SK-N-SH treated with all-trans-retinoic acid at 6 μM for 48 hours (cell line): ENCODE measurements at places on chromosomes 7 and 10.

DNA sequence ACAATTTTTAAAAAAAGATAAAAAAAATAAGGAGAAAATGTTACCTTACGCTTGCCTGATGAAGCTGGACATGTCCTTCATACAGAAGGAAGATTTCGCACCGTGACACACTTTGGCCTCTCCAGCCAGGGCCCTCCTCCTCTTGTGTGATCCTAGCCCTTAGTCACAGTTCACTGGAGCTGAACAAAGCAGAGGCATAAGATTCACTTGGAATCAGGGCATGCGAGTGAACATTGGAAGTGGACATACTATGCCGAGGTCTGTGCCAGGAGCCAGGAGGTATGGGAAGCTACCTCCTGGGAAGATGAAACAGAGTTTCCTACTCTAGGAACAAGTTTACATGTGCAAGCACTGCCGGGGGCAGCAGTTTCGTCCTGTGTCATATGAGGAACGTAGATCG, 91.5 kb downstream of the XPNPEP1 start:
- no peak for ATAC-seq

GRCh38 chr7:116802144-116802745, 60.1 kb upstream of the CAPZA2 start:
- ATAC-seq = peak; percentile 61

DNA sequence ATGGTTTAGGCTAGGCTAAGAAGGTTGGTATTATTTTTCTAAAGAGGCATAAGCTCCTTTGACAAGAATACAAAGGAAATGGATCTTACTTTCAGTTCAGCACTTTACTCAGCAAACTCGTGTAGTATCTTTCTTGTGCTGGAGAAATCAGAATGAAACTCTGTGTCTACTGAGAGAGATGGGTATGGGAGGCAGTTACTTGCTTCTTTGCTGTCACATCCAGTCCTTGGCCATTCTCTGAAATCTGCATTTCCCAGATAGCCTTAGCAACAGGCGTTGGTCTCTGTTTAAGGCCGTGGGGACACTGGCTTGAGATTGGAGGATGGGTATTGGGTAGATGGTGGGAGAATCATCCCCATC, 180.5 kb downstream of the NRP1 start:
- no peak for ATAC-seq

DNA sequence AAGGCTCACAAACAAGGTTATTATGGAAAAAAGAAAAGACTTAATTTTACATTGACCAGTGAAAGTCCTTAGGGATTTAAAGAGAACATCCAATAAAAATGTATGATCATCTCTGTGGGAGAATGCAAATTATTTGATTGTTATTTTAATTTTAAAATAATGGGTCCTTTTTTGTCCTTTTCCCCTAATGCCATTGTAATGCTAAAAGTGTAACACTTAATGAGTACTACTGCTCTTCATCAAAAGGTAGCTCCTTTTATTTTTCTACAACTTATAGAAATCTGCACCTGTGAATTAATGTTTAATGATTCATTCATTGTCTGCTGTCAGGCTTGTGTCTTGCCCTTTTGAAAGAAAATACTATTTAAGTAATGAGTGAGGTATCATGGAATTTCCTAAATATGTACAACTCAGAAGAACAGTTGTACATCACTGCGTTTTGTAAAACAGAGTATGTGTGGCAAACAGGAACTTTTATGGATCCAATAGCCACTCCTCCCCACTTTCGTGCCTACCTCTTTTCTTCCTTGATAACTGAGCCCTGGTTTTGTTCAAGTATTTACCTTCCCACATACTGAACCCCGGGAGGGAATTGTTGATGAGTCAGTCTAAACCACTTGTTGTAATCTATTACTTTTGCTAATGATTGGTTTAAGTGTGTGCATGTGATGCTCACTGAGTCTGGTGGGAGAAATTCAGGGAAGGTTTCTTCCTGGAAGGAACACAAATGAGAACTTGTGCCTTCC, 19.9 kb upstream of the TRUB1 start:
- no peak for ATAC-seq

DNA sequence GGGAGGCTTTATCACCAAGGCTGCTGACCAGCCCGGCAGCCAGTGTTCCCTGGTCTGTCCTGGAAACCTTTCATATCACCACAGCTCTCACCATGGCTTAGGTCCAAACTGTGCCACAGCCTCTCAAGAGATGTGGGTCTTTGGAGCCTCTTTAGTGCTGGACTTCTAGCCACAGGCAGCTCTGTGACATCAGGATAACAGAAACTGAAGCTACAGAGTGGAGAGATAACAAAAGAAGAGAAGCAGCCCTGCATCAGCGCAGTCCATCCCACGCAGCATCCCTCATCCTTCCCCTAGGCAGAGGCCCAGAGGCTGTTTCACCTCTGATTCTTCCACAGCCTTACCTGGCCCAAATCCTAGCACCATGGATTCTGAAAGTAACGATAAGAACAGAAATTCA, 187.9 kb upstream of the KMT2E start:
- ATAC-seq = no peak

DNA sequence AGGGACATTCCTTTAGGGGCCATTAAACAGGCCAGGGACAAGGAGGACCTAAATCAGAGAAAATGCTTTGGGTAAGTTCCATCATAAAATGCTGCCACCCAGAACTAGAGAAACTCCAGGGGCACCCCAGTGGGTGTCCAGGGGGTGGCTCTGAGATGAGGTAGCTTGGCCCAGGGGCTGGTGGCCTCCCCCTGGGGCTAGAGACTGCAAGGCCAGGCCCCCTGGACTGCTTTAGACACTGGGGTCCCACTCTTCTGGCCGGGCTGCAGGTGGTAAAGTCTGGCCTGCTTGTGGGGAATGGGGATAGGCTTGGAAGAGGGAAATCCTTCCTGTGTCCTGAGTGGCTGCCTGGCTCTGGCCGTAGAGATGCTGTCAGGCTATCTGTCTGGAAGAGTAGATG, 169.6 kb upstream of the PODXL start:
- no peak for ATAC-seq

DNA sequence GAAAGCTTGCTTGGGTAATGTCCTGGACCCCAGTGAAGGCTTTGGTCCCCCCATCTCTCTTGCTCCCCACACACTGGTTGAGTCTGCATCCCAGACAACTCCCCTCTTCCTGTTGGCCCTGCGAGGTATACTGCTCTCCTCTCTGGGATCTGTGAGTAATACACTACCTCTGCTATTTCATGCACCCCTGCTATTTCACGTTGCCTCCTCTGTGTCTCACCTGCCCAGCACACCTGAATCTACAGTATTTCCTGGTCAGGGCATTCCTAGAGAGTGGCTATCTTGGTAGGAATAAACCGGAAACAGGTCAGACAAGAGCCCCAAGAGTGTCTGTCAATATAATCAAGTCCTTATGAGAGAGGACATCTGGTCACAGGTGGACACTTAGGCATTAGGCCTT, 114.3 kb upstream of the ODAD2 start:
- no peak for ATAC-seq

GRCh38 chr7:26989897-26990670, 105.7 kb downstream of the HOXA1 start:
- no peak for ATAC-seq

DNA sequence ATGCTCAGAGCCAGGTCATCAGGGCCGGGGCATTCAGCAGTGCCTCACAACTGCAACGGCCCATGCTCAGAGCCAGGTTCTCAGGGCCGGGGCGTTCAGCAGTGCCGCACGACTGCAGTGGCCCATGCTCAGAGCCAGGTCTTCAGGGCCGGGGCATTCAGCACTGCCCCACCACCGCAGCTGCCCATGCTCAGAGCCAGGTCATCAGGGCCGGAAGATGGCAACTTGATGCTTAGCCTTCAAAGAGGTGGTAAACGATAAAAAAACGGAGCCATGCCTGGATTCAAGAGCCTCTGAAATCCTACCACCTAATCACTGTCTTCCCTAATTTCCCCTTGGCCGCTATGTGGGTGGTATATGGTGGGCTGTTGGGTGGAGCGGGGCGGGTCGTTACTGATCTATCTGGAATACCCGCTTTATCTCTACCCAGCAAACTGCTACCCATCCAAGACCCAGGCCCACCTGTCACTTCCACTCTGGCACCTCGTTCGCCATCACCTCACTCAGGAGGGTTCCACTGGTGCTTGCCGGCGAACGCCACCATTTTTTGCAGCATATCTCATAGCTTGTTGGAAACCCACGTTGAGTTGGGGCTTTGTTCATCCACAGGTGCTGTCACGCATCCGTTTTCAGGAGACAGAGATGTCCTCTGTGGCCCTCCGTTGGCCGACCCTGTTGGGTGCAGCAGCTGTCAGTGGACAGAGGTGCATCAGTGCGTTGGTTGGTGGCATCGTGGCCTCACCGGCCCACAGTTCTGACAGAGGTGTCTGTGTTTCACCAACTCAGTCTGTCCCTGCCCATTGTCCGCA, 221.1 kb downstream of the EBF3 start:
- ATAC-seq = no peak

DNA sequence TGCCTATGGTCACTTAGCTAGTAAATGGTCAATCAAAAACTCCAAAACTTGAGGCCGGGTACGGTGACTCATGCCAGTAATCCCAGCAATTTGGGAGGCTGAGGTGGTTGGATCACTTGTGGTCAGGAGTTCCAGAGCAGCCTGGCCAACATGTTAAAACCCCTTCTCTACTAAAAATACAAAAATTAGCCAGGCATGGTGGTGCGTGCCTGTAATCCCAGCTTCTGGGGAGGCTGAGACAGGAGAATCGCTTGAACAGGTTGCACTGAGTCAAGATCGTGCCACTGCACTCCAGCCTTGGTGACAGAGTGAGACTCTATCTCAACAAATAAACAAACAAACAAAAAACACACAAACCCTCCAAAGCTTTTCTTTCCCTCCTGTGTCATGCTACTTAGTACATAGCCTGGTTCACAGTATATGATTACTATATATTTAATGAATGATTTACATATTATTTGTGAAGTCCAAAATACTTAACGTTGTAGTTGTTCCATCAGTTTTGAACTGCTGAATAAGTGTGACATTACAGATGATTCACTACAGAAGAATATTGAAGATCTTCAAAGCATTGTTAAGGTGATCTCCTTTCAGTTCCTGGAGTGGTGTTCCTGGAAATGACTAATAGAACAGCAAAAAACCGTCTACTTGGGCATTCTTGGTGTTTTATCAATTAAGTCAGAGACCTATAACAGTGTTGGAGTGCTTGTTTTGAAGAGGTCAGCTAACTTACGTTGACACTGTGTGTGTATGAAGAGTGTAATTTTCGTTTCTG, 72.9 kb downstream of the ADK start:
- peak; percentile 77 for ATAC-seq

DNA sequence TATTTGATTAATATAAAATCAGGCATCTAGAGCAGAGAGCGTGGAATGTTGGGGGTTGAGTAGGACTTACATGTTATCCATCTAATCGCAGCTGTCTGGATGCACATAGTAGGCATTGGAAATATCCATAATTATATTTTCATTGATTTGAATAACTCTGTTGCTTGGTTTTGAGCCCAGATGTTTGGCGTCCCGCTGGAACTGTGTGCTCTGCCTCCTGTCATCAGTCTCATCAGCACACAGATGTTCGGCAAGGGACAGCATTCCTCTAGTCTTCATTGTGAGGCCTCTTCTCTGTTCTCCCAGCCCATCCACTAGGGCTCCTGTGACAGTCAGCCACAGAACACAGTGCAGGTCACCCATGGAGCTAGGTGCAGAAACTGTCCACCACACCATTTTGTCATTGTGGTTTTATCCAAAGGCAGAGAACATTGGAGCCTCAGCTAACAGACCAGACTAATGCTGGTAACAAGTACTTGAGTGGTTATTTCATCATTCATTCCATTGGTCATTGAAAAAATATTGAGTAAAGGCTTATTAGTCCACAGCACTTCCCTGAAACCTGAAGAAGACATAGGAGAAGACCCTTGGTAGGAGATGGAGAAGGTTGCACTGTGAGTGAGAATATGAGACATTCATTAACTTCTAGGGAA, 927.4 kb downstream of the LRMDA start:
- ATAC-seq = no peak

DNA sequence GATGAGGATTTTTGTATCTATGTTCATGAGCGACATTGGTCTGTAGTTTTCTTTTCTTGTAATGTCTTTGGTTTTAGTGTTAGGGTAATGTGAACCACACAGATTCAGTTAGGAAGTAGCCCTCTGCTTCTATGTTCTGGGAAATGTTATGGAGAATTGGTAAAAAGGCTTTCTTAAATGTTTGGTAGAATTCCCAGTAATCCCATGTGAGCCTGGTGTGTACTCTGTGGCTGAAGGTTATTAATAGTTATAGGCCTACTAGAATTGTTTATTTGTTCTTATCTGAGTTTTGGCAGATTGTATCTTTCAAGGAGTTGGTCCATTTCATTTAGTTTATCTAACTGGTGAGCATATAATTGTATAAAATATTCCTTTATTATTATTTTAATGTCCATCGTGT, 484.6 kb upstream of the GHITM start:
- no peak for ATAC-seq

DNA sequence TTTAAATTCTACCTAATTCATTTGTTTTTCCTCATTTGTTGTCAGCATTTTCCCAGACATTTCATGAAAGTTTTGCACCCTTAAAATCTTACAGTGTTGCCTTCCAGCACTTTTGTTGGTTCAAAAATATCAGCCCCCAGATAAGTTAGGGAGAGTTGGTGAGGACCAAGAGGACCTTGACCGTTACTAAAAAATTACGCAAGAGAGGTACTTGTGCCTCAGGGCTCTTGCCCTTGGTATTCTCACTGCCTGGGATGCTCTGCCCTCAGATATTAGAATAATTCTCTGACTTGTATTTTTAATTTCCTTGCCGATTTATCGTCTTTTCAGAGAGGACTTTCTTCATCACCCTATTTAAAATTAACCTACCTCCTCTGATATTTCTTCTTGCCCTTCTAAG, 3.5 kb upstream of the AKR1B15 start:
- no peak for ATAC-seq

GRCh38 chr7:45118889-45119331, 7.4 kb upstream of the TBRG4 start:
- ATAC-seq = no peak

- no peak for ATAC-seq
These were observed 311.0 kb downstream of the GPAM start for GRCh38 chr10:111872591-111872990.

DNA sequence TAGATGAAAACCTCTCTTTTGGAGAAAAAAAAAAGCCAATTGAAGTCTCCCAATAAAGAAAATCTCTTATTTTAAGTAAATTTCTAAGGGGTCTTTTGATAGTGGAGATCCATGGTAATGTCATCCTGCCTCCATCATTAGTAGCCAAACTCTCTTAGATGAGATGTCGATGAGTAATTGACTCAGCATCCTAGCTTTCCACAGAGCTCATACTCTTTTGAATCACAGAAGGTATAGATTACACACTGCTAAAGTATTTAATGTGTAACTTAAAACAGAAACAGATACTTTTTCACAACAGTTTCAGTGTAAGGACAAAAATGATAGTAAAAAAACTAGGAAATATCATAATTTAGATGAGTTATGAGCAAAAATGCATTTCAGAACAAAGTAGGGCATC, 19.4 kb downstream of the MAGI2 start:
- peak; percentile 86 for ATAC-seq
